ENCODE measurements at places on chromosomes 2 and 18.
A peak's percentile ranks its signal among the peaks of the same experiment; 100 is the strongest.

DNA sequence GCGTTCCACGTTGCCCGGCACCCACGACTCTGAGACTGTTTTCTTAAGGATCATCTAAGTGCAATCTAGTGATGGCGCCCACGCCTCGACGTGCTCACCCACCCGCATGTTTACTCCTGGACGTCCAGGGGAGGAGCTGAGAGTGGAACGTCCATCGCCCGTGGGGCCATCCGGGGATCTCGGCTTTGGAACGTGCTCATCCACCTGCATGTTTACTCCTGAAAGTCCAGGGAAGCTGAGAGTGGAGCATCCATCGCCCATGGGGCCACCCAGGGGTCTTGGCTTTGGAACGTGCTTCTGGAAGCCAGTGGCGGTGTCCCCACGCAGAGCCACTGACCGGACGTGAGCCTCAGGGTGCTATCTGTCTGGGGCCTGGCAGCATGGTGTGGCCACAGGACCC lies 45.6 kb upstream of the SALL3 start:
- DNase-seq, result no peak

DNA sequence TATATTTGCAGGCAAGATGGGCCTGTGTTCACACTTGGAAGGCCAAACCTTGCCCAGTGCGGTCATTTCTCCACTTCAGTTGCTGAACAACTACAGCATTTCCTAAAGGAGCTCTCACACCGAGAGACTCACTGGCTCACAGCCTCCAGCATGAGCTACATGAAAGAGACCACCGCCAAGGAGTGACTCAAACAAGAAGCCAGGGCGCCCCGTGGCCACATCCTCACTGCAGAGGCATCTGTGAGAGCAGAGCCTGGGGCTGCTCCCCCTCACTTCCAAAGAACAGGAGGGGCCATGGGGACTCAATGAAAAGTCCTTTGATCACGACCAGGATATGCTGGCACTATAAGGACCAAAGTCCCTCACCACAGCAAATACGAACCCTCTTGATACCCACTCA lies 50.0 kb downstream of the TMEM163 start:
- peak; percentile 43 for DNase-seq

DNA sequence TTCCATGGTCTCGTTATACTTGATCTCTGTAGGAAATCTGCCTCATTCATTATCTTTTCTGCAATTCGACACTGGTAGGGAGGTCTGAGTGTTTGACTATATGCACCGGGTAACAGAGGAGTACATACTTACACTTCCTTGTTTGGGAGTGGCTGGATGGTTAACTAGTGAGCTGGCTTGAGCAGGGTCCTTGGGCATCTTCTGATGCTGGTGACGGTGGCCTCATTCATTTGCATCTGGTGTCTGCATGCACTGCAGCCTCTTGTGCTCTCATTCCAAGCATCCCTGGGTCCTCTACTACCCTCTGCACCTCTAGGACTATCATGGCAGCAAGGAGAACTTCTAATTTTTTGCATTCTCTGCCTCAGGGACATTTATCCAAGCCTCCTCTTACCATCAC lies 100.0 kb upstream of the TCF4 start:
- DNase-seq, result no peak

GRCh38 chr2:24209389-24210105 lies 34.7 kb downstream of the FAM228A start:
- no peak for DNase-seq

DNA sequence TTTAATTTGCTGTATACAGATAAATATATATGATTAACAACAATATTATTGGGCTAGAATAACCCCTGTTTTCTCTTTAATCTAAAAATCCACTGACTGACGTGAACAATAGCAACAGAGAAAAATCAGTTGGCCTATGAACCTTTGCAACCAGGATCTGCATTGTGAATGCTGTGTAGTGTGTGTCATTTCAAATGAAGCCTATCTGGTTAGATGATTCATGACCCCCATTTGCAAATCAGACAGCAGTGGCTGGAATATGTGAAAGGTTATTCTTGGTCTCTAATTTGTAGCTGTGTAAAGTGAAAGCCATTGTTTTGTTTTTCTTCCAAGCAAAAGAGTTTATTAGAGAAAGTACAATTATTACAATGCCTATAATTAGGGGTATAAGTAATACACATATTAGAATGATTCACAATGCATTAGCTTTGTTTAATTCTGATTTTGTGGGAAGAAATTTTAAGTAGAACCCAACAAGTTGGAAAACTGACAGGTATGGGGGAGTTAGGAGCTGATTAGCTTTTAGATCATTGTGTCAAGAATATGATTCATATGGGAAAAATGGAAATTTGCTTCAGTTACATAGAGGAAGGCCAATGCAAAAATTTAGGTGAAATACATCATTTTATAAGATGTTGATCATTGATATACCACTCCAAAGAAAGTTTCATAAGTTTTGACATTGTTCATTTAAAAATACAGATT lies 1362.2 kb upstream of the TMEFF2 start:
- DNase-seq, result no peak

DNA sequence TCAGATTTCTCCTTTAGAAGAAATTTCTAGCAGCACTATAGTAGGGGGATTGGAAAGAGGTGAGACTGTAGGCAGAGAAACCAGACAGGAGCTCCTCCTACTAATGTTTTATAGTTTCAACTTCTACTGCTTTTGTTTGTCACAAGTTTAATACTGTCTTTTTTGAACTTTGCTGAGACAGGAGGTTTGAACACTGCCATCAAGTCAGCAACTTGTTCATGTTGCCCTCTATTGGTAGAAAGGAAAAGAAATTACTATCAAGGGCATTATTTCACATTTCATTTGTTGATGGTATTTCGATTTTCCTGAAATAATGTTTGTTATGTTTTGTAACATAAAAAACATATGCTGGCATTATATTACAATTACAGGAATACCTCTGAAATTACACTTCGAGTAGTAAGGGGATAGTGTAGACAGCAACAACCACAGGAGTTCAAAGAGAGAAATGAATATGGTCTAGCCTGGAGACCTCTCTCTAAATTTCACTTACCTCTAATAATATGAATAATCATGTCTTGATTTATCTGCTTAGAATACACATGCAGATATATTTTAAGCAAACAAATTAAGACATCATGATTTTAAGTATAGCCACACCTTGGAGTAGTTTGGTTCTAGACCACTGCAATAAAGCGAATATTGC lies 12.4 kb upstream of the CCDC88A start:
- DNase-seq, result no peak

DNA sequence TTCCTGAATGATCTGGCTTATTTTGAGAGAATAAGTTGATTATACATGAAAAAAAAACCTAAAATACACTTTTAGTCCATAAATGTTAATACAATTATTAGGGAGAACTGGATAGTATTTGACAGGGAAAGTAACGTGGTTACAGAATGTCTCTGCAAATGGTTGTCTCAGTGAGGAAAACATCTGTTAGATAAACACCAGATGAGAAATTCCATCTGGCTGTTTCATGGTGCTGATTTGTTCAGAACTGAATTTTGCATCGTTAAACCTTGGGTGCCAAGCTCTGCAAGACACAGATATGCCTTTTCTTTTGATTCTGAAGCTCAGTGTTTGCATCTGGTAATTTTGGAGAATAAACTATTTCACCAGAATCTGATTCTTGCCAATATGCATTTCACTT lies 90.4 kb downstream of the SCN3A start:
- DNase-seq, result no peak

GRCh38 chr2:212465456-212465855 lies 73.1 kb downstream of the ERBB4 start:
- DNase-seq, result no peak

DNA sequence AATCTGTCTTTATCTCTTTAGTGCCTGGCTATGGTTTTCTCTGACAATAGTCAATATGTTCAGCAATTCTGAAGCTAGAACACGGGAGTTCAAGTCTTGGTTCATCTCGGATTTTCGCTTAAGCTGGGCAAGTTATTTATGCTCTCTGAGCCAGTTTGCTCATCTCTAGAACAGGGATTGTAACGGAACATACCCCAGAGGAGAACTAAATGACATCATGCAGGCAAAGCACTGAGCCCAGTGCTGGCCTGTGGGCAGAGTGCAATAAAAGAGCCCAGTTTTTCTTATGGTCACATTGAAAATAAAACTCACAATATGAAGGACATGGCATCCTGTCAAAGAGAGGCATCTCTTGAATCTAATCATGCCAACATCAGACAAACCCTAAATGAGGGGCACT lies 143.9 kb downstream of the ZBTB7C start:
- DNase-seq, result no peak

DNA sequence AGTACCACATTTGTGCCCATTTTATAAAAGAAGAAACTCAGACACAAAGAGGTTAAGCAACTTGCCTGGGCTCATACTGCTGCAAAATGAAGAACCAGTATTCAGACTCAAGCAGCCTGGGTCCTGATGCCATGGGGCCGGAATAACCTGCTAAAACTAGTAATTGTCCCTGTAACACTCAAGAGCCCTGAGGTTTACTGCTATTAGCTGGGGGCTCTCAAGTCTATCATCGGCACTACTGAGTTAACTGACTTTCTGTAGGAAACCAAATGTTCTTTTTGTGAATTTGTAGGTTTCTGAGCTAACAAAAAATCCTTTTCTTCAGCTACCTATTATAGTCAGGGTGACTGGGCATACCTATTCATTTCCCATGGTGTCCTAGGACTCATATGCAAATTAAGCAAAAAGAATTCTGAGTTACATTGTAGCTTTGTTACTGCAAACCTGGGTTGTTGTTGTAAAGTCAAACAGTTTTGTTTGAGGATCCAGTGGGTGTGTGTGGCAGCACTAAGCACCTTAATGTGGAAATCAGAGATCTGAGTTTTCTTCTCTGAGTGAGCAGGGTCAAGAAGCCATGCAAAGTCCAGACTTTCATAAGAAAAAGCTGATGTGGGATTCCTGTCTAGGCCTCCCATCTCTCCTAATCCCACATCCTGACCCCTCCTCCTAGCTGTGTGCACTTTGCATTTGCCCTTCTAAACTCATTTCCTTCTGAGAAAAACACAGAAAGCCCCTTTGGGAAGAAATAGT lies 72.4 kb upstream of the TNP1 start:
- DNase-seq, result no peak

GRCh38 chr18:35502052-35502451 lies 4.3 kb upstream of the INO80C start:
- DNase-seq, result peak; percentile 45

GRCh38 chr2:238789317-238789806 lies 58.5 kb upstream of the TWIST2 start:
- no peak for DNase-seq

DNA sequence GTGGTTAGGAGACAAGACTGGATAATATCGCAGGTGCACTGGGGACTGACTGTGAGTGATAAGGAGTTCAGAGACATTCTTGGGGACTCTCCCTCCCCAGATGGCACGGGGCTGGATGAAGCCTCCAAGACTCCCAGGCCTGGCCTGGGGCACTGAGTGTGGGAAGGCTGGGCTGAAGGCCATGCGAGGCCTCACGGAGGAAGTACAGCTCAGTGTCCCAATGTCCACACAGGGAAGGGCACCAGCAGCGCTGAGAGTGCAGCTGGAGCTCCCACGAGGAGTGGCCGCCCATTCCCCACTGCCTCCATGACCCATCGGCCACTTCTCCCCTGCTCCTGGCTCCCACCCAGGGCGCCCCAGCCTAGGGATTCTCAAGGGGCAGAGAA lies 6.5 kb downstream of the MFSD2B start:
- DNase-seq, result no peak

DNA sequence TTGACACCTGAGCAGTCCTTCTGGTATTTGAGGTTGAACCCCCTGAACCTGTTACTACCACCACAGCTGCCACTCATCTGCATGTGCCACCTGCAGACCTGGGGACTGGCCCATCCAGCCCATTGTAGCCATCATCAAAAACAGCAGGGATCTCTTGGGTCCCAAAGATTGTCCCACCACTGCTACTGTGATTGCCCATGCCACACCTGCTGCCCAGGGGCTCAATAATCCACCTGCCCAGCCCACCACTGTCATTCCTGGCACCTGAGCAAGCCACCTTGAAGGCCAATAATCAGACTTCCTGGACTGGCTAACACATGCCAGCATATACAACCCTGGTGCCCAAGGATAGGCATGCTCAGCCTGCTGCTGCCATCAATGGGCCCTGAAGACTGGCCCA lies 327.6 kb downstream of the CYRIA start:
- no peak for DNase-seq

GRCh38 chr2:144703852-144704708 lies 184.2 kb upstream of the ZEB2 start:
- peak; percentile 19 for DNase-seq

DNA sequence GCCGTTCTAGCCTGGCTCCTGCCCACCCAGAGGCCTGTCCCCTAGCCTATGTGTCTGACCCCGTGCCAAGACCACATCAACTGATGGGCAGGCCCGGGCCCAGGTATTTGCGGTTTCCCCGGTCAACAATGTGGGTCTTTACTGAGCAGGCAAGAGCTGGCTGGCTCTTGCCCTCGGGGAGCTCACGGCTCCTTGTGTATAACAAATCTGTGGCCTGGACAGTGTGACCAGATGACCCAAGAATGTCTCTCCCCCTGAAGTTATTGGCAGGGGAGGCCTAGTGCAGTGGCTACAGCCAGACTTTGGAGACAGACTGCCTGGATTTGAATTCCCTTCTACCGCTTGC lies 179.6 kb downstream of the KLHL29 start:
- DNase-seq, result peak; percentile 89

GRCh38 chr2:102033031-102033749 lies 41.4 kb downstream of the IL1R2 start:
- peak; percentile 88 for DNase-seq

DNA sequence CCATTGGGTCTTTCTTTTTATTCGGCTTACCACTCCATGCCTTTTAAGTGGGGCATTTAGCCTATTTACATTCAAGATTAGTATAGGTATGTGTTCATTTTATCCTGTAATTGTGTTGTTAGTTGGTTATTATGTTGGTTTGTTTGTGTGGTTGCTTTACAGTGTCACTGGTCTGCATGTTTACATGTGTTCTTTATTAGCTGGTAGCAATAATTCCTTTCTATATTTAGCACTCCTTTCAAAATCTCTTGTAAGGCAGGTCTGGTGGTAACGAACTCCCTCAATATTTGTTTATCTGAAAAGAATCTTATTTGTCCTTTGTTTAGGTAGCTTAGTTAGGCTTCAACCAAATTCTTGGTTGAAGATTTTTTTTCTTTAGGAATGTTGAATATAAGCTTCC lies 68.7 kb upstream of the XDH start:
- no peak for DNase-seq

- DNase-seq, result peak; percentile 24
These were observed 68.3 kb upstream of the OTOS start for GRCh38 chr2:240208631-240209211.

DNA sequence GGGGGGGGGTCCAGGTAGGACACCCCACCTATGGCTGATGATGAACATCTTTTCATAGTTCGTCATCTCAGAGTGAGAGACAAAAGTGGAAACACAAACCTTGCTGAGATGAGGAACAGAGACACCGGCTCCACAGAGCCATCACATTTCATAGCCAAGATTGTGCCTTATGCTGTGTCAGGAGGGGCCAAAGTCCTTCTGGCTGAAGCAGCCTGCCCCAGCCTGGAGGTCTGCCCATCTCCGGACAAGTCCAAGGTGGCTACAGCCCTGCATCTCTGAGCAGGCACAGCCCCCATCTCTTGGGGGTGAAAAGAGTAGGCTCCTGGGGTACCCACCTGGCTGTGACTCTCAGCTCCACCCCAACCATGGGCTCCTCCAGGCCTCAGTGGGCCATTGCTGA lies 70.3 kb downstream of the ZBTB7C start:
- DNase-seq, result no peak

GRCh38 chr2:138962686-138963085 lies 182.5 kb upstream of the NXPH2 start:
- no peak for DNase-seq
